Muscle of leg (tissue), 16 donors: ENCODE measurements at places on chromosomes 2 and 18. TPM values are rescaled to one million over a fixed set of nuclear protein-coding genes. Genes with fewer than 3 reads are reported as not detected.

- DNase-seq = no peak
- H3K27ac ChIP-seq = no peak overlapping the region
- H3K36me3 ChIP-seq = no peaks in the 10 kb centered on the region
- no peak overlapping the region for H3K4me3 ChIP-seq
- H3K4me1 ChIP-seq = peaks cover 7% of the 10 kb centered on the region
Measured at GRCh38 chr2:85822766-85823165, 66.0 kb downstream of the ST3GAL5 start.

DNA sequence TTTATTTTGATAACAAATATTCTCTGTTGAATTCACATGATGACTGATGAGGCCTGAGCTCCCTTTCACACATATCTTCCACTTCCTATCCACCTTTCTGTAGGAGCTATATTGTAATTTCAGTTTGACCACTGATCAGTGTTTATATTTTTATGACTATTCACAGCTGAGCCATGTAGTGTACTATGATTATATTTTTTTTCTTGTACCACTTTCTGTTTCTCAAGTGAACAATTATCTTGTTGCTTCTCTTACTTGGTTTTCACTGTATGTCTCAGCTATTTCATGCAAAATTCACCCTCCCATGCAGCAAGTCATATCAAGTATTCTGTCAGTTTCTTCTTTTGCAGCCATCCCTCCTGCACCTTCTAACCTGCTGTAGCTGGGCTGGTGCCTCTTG lies 78.4 kb downstream of the TMEM247 start:
- no peak overlapping the region for H3K4me3 ChIP-seq
- H3K36me3 ChIP-seq = peaks cover 20% of the 10 kb centered on the region
- H3K27ac ChIP-seq = no peak overlapping the region
- no peaks in the 10 kb centered on the region for H3K27me3 ChIP-seq
- no peak for DNase-seq
- peaks cover 11% of the 10 kb centered on the region for H3K4me1 ChIP-seq

DNA sequence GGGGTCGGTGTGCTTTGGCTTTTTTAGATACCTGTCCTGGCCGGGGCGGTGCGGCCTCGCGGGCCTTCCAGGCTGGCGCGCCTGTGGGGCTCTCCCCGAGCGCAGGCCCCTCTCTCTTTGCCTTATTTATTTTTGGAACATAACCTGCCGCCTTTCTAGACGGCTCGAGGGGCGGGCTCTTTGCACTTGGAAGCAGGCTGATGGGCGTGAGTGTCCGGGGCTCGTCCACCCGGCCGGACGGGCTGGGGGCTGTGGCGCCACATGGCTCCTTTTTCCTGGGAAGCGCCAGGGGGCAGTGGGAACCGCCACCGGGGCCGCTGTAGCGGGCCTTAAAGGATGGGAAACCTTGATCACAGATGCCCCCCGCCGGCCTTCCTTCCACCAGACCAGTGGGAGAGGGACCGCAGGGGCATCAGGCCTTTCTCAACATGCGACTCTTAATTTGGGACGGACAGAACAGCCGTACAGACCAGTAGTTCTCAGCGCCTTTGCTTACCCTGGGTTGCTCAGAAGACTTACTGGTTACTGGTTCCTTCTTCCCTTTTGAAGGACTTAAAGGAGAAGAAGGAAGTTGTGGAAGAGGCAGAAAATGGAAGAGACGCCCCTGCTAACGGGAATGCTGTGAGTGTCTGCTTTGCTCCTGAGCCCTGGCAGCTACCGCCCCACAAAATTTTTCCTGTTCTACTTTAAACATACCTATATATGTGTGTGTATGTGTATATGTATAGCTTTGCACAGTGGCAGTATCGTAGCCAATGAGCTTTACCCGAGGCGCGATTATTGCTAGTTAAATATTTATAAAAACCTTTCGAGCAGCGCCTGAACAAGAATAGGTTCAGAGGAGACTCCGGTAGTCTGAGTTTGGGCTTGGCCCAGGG lies 2.7 kb downstream of the PTMA start:
- peak overlapping the region; percentile 91 for H3K27ac ChIP-seq
- no peaks in the 10 kb centered on the region for H3K27me3 ChIP-seq
- DNase-seq = peak; percentile 68
- H3K4me3 ChIP-seq = peak overlapping the region; percentile 85

DNA sequence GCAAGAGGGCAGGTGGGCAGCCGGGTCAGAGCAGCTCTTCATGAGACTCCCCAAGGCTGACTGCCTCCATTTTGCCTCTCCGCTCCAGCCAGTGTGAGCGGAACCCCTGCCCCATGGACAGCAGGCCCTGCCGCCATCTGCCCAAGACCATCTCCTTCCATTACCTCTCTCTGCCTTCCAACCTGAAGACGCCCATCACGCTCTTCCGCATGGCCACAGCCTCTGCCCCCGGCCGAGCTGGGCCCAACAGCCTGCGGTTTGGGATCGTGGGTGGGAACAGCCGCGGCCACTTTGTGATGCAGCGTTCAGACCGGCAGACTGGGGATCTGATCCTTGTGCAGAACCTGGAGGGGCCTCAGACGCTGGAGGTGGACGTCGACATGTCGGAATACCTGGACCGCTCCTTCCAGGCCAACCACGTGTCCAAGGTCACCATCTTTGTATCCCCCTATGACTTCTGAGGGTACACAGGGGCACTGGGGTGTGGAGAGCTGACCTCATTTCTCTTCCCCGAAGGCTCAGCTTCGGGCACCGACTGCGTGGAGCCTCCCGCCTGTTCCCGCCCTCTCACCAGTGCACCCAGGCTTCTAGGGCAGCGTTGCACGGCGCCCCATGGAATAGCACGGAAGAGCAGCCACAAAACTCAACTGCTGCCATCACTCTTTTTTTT lies 49.0 kb downstream of the FBLN7 start:
- peaks cover 3% of the 10 kb centered on the region for H3K36me3 ChIP-seq

DNA sequence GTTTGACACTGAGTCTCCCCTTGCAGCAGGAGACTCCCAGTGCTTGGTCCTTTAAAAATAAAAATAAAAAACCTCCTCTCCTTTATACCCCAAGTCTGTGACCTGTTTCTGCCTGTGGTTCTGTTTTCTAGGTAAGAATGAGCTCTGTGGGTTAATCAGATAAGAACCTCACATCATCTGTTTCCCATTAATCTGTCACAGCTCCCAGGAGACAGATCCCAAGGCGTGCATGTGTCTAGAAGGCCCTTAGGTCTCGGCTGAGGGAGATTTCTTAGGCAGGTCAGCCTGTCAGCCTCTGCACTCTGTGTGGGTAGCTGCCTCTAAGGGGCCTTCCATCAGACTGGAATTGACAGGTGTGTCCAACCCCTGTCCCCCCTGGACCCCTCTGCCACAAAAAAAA lies 80.7 kb downstream of the FHOD3 start:
- H3K4me3 ChIP-seq = no peak overlapping the region
- no peak overlapping the region for H3K27ac ChIP-seq
- no peaks in the 10 kb centered on the region for H3K36me3 ChIP-seq
- DNase-seq = no peak

DNA sequence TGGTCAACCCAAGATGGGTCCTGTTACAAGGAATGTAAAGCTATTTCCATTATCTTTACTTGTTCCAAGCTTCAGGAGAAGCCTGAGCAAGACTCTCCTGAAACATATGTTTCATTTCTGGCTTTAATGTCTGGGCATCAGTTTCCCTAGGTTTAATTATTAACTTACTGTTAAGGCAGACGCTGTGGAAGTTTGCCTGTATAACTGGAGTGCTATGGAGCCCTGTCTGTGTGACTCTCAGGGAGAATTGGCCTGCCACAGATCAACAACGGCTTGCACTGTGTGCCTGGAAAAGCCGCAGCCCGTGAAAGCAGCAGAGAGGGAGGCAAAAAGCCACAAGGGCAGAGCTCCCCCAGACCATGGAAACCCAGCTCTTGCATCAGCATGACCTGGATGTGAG lies 22.1 kb upstream of the LONRF2 start:
- H3K4me3 ChIP-seq = no peak overlapping the region
- H3K27me3 ChIP-seq = peaks cover 3% of the 10 kb centered on the region
- no peak overlapping the region for H3K27ac ChIP-seq
- H3K36me3 ChIP-seq = no peaks in the 10 kb centered on the region

GRCh38 chr2:128788636-128789220 lies 470.1 kb upstream of the HS6ST1 start:
- no peaks in the 10 kb centered on the region for H3K36me3 ChIP-seq
- no peak overlapping the region for H3K27ac ChIP-seq
- H3K4me1 ChIP-seq = no peaks in the 10 kb centered on the region
- no peak for DNase-seq

GRCh38 chr2:109321570-109321969 lies 192.6 kb downstream of the SH3RF3 start:
- H3K27me3 ChIP-seq = no peaks in the 10 kb centered on the region
- no peaks in the 10 kb centered on the region for H3K36me3 ChIP-seq
- peaks cover 61% of the 10 kb centered on the region for H3K4me1 ChIP-seq
- peak overlapping the region; percentile 52 for H3K27ac ChIP-seq
- no peak overlapping the region for H3K4me3 ChIP-seq
- no peak for DNase-seq

DNA sequence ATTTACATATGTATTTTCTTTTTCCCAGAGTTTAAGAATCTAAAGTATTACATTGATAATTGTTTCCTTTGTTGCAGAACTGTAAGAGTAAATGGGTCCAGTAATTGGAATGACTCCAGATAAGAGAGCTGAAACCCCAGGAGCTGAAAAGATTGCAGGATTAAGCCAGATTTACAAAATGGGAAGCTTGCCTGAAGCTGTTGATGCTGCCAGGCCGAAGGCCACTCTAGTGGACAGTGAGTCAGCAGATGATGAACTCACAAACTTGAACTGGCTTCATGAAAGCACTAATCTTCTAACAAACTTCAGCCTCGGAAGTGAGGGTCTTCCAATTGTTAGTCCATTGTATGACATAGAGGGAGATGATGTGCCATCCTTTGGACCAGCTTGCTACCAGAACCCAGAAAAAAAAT lies 183.8 kb upstream of the STON1 start:
- no peaks in the 10 kb centered on the region for H3K27me3 ChIP-seq
- peak; percentile 46 for DNase-seq
- no peaks in the 10 kb centered on the region for H3K4me1 ChIP-seq
- H3K36me3 ChIP-seq = peaks cover 18% of the 10 kb centered on the region
- H3K4me3 ChIP-seq = no peak overlapping the region

GRCh38 chr18:11668441-11669169 lies 20.5 kb upstream of the GNAL start:
- no peaks in the 10 kb centered on the region for H3K36me3 ChIP-seq
- H3K4me3 ChIP-seq = no peak overlapping the region
- H3K27ac ChIP-seq = no peak overlapping the region
- peak; percentile 27 for DNase-seq
- peaks cover 13% of the 10 kb centered on the region for H3K27me3 ChIP-seq
- no peaks in the 10 kb centered on the region for H3K4me1 ChIP-seq

DNA sequence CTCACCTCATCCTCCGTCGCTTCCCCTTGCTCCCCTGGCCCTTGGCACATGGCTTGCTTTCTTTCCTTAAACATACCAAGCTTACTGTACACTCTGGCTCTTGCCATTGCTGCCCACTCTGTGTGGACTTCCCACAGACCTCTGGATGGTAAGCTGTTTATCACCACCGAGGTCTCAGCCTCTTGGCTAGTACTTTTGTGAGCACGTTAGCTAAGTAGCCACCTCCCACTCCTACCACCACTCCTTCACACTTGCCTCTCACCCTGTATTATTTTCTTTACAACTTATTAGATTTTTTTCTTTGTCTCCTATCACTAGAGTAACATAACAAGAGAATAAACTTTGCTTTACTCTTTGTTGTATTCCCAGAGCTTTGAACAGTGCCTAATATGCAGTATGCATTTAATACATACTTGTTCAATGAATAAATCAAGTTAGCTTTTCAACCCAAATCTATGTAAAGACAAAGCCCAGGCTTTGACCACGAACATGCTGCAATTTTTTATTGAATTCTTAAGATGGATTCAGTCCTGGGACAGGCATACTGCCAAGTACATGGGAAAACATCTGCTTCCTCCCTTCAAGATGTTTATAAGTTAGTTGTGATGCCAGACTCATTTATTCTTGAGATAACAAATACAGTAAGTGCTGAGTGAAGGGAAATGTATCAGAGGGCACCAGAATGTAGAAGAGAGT lies 25.0 kb upstream of the MSGN1 start:
- no peaks in the 10 kb centered on the region for H3K27me3 ChIP-seq
- H3K4me1 ChIP-seq = peaks cover 39% of the 10 kb centered on the region
- peak; percentile 94 for DNase-seq
- peak overlapping the region; percentile 84 for H3K27ac ChIP-seq

DNA sequence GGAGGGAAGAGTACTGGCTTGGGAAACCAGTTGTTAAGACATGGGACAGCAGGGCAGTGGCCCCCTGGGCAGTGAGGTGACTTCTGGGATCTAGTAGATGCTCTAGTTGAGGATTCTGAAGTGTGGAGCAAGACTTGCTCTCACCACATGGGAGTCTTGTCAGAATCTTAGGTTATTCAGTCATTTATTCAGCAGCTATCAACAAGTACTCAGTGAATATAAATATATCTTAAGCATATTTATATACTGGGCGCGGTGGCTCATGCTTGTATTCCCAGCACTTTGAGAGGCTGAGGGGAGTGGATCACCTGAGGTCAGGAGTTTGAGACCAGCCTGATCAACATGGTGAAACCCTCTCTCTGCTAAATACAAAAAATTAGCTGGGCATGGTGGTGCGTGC lies 20.0 kb downstream of the STON1 start:
- DNase-seq = no peak
- peaks cover 8% of the 10 kb centered on the region for H3K36me3 ChIP-seq
- peaks cover 6% of the 10 kb centered on the region for H3K4me1 ChIP-seq
- no peak overlapping the region for H3K27ac ChIP-seq
- no peak overlapping the region for H3K4me3 ChIP-seq
- no peaks in the 10 kb centered on the region for H3K27me3 ChIP-seq

GRCh38 chr2:223889229-223889628 lies 51.8 kb upstream of the AP1S3 start:
- H3K4me1 ChIP-seq = no peaks in the 10 kb centered on the region
- no peak for DNase-seq
- peaks cover 39% of the 10 kb centered on the region for H3K36me3 ChIP-seq
- H3K27me3 ChIP-seq = no peaks in the 10 kb centered on the region
- no peak overlapping the region for H3K27ac ChIP-seq

DNA sequence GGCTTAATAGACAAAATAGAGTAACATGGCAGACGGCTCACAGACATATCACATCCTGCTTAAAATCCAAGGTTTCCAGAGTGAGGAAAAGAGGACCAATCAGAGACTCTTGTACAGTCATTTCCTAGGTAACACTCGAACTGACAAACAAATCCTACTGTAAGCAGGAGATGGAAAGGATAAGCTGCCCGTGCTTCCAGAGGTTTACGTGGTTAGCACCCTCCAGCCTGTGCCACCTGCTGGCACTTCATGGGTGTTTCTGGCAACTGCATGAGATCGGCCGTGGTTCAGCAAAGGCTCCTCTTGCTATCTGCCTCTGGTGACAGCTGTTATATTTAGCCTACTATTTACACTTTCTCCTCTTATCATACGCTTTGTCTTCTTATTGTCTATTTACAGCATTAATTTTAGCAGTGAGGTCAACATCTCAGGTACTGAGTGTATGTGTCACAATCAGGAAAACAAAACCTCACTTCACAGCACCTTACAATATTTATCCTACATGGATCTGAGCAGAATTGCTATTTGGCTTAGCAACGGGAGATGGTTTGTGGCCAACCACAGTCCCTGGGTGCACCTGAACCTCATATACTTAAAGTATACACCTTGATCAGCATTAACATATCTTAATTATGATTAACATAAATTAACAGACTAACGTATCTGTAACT lies 226.9 kb downstream of the TMEM163 start:
- no peaks in the 10 kb centered on the region for H3K27me3 ChIP-seq
- H3K36me3 ChIP-seq = no peaks in the 10 kb centered on the region
- H3K27ac ChIP-seq = no peak overlapping the region
- no peak overlapping the region for H3K4me3 ChIP-seq

GRCh38 chr18:21203542-21204241 lies 38.3 kb upstream of the GREB1L start:
- no peaks in the 10 kb centered on the region for H3K4me1 ChIP-seq
- no peak for DNase-seq
- H3K27ac ChIP-seq = no peak overlapping the region
- H3K36me3 ChIP-seq = no peaks in the 10 kb centered on the region

MARCO gene
- 1.4 TPM for polyA plus RNA-seq

RTP5 gene
- not detected for polyA plus RNA-seq
